ENCODE measurements at places on chromosomes 4 and X. TPM values are rescaled to one million over a fixed set of nuclear protein-coding genes. Genes with fewer than 3 reads are reported as not detected.

The BDH2 gene
- total RNA-seq = 56.6 TPM

The SAGE1 gene
- total RNA-seq = not detected

The XG gene
- total RNA-seq = 0.64 TPM

The NHS gene
- total RNA-seq = 2.5 TPM

The TXK gene
- total RNA-seq = 4.4 TPM

The EVC gene
- total RNA-seq = 27.6 TPM

All from upper lobe of right lung (tissue), 1 donor.